ENCODE measurements at places on chromosomes 13 and 19. TPM values are rescaled to one million over a fixed set of nuclear protein-coding genes. Genes with fewer than 3 reads are reported as not detected.

GRCh38 chr19:5916181-5916708 is 2.2 kb downstream of the CAPS start:
- DNase-seq, result no peak

Gene ZNF560
- 0.27 TPM for total RNA-seq

DNA sequence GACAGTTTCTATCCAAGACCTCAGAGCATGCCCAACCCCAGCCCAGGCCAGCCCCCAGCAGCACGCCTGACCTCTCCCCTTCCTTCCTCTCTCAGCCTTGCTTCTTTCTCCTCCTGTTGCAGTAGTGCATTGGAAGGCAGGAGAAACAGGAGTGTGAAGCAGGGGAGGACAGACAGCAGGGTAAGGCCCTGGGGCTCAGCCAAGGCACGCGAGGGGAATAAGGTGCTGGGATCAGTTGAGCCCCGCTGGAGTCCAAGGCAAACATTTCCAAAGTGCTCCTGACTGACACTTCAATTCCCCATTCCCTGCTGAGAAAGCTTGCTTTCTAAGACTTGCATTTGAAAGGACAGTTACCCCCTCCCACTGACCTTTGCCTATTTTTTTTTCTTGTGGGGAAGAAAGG is 73.1 kb upstream of the OLFM4 start:
- DNase-seq, result no peak

DNA sequence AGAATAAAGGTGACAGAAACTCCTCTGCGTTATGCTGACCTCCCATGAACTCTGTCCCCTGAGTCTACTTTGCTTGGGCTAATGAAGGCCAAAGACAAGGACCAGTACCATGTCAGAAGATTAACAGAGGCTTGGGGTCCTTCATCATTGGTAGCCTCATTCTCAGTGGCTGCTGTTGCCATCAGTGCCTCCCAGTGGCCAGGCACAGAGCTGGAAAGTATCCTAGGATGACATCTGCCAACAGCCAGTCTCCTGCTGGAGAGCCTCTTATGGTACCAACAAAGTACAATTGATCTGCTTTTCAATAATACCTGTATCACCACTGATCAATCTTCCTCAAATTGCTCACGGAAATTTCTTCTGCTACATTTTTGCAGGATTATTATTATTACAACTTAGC is 281.6 kb downstream of the DNAJC15 start:
- no peak for DNase-seq

DNA sequence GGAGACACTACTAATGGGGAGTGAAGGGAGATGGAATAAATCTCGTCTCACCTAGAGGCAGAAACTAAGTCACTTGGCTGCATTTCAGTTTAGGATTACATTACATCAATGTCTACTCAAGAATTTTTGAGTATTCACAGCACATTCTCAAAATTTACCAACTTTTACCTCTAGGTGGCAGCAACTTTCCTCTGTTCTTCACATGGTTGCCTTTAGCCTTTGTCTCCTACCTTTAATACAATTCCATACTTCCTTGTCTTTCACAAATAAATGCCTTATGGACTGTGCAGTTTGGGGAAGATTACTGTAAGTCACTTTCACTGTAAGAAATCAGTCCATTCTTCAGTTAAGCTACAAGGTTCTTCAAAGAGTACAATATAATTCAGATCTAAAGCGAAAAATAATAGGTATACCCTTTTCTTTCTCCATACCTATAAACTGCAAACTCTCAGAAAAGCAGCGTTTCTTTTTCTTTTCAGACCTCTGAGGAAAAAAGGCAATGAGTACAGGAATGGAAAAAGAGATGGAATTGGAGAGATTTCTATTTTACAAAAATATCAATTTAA is 379.4 kb downstream of the KLF12 start:
- DNase-seq, result no peak

Gene CYP4F8
- not detected for total RNA-seq

Gene OR7A5
- total RNA-seq, result not detected

DNA sequence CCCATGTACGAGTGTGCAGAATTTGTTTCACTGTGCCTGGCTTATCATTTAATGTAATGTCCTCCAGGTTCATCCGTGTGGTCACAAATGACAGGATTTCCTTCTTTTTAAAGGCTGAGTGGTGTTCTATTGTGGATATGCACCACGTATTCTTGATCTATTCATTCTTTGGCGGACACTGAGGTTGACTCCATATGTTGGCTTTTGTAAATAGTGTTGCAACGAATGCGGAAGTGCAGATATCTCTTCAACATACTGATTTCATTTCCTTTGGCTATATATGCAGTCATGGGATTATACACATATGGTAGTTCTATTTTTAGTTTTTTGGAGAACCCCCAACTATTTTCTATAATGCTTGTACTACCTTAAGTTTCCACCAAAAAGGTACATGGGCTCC is 13.0 kb downstream of the OR7A5 start:
- DNase-seq, result no peak

Gene FGF21
- total RNA-seq, result not detected

DNA sequence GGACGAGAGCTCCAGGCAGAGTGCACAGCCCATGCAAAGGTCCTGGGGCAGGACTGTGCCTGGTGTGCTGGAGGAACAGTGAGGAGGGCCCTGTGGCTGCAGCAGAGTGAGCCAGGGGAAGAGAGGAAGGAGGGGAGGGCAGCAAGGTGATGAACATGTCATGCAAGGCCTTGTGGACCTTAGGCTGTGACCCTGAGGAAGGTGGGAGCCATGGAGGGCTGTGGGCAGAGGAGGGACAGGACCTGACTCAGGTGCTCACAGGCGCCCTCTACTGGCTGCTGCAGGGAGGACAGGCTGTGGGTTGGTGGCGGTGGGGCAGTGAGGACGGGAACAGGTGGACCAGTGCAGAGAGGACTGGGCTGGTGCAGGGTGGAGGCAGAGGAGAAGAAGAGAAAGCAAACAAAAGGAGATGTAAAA is 170.3 kb downstream of the PTPRS start:
- peak; percentile 74 for DNase-seq

DNA sequence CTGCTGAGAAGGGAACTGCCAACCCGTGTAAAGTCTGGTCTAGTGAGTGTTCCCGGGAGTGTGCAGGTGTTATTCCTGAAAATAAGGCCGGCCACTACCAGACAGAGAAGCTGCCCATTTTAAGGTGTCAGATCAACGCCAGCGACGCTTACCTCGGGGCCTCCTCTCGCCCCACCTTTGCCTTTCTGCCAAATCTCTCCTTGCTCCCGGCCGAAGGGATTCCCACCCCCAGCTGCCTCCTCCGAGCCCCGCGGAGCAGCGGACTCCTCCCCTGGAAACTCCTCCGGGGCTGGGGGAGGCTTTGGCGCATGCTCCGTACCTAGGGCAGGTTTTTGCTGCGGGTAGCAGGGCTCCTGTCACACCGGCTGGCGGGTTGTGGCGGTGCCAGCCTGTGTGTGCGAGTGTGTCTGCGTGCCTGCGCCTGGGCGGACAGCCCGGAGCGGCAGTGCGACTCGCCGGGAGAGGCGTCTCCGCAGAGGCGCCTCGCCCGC is at the start of gene HS6ST3:
TSS of gene HS6ST3 (plus strand) at position 359 of the 491 bp plus-strand sequence.
- DNase-seq, result no peak
